ENCODE measurements at places on chromosomes 7 and 10.

DNA sequence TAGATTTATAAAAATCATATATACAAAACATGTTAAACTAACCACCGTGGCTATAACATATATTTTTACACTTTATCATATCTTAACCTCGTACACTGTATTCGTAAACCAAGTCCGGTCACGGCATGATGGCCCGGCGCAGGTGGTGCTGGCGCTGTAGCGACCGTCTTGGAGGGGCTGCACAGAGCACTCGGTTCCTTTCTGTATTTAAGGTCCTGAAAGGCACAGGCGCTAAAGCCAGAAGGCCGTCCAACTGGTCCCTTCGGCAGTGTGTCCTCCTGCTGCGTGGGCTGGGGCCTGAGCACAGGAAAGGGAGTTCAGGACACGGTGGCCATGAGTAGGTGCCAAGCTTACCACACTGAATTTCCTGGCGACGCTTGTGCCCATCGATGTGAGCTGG lies 33.8 kb downstream of the AMZ1 start:
- DNase-seq: no peak

GRCh38 chr7:121752706-121753105 lies 120.3 kb upstream of the PTPRZ1 start:
- DNase-seq: no peak

GRCh38 chr7:105141068-105141467 lies 127.1 kb downstream of the KMT2E start:
- no peak for DNase-seq

- DNase-seq: no peak
Observed at GRCh38 chr10:133445268-133445732, 8.4 kb upstream of the SCART1 start.

GRCh38 chr7:111960984-111961383 lies 245.2 kb downstream of the DOCK4 start:
- DNase-seq: no peak

GRCh38 chr10:74502963-74503608 lies 323.3 kb upstream of the KAT6B start:
- DNase-seq: no peak

DNA sequence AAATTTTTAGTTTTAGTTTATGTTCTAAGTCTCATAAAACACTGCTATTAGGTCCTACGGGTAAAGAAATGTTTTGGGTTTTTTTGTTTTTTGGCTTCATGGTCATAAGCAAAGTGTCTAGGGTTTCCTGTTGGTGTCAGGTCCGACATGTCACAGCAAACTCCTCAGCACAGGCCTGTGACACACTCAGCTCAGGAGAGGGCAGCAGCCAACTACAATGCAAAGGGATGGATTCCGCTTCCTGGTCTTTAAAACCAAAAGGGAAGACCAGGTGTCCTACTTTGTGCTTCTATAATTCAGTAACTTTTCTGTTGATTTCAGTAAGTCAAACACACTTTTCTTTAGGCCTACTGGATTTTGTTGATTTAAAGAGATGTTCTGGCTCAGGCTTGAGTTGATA lies 83.8 kb upstream of the MACROH2A2 start:
- DNase-seq: no peak

DNA sequence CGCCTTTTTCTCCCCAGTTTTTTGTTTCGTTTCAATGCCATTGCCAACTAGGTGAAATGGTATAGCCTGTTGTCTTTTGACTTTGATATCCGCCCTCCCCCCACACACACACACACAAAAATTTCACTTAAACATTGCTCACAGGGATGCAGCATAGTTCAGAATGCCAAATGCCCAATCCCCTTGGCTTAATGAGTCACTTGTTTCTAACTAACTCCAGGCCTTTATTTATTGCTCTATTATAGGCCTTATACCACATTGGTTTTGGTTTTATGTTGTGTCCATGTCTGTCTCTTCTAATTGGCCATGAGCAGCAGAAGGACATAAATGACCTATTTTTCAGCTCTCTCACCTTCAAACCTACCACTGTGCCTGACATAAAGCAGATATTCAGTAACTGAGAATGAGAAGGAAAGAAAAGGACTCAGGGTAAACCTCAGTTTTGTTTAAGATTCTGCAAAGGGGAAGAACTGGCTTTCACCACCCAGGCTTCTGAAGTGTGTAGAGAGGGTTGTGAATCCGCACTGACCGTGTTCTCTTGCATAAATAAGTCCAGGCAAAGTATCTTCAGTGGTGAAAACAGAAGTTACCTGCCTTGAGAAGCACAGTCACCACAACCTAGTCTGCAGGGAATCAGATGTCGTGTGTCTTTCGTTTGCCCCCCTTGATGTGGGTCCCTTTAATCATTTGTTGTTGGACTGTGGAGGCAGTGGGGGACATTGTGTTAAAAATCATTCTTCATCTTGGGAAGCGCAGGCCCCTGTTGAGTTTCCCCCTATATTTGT lies 139.8 kb downstream of the CELF2 start:
- DNase-seq: no peak

- DNase-seq: no peak
Observed at GRCh38 chr10:114045136-114046086, 1.7 kb downstream of the ADRB1 start.

DNA sequence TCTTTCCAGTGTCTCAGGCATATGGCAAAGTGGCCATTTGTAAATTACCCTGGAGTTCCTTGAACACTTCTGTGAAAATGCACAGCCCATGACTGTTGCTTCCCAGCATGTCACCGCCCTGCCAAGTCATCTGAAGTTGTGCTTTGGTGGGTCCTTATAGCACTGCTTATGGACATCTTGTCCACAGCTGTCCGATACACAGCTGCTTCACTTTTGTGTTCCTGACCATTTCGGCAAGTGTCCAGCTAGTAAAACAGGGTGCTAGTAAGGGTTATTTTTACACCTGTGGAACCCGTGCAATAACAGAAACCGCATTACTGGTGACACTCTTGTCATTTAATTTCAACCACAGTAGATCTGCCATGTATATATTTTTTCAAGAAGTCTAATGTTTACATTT lies 29.7 kb downstream of the PIP4K2A start:
- DNase-seq: no peak

DNA sequence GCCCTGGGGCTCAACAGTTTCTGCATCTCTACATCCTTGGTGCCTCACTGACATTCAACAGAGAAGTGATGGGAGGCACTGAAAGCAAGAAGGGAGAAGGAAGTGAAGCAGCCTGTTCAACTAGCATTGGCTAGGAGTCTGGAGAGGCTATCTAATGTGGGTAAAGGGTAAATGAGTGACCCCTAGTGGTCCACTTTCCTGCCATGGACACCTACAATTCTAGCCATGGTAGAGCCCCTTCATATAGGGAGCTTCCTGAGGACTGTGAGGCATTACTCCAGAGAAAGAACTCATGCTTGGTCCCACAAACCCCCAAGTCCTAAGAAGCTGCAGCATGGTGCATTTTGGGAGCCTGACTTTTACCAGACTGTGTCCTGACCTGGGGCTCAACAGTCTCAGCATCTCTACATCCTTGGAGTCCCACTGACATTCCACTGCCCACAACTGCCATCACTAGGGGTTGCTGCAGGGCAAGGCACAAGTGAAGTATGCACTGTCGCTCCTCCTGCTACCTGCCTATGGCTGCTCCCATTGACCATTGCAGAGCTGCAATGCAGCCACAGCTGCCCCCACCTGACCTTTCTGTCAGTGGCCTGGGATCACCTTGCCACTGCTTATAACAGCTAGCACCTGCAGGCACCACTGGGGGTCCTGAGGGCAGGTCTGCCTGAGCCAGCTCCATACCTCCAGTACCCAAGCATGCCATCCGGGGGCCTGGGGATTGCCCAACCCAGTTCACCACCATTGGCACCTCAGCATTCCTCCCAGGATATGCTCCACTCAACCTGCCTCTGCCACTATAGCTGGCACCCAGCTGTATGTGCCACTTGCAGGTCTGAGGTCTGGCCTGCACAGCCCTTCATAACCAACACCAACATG lies 44.1 kb upstream of the CDK6 start:
- DNase-seq: no peak

- DNase-seq: no peak
Observed at GRCh38 chr10:79339266-79339665, 8.0 kb upstream of the PPIF start.

DNA sequence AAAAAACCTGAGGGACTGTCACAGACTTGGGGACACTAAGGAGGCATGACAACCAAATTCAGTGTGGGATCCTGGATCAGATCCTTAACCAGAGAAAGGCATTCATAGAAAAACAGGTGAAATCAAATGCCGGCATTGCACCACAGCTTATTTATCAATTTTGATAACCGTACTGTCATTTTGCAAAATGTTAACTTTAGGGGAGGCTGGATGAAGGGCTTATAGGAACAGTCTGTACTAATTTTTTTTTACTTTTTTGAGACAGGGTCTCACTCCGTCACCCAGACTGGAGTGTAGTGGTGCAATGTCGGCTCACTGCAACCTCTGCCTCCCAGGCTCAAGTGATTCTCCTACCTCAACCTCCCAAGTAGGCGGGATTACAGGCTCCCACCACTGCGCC lies 217.1 kb downstream of the ELMO1 start:
- DNase-seq: no peak

DNA sequence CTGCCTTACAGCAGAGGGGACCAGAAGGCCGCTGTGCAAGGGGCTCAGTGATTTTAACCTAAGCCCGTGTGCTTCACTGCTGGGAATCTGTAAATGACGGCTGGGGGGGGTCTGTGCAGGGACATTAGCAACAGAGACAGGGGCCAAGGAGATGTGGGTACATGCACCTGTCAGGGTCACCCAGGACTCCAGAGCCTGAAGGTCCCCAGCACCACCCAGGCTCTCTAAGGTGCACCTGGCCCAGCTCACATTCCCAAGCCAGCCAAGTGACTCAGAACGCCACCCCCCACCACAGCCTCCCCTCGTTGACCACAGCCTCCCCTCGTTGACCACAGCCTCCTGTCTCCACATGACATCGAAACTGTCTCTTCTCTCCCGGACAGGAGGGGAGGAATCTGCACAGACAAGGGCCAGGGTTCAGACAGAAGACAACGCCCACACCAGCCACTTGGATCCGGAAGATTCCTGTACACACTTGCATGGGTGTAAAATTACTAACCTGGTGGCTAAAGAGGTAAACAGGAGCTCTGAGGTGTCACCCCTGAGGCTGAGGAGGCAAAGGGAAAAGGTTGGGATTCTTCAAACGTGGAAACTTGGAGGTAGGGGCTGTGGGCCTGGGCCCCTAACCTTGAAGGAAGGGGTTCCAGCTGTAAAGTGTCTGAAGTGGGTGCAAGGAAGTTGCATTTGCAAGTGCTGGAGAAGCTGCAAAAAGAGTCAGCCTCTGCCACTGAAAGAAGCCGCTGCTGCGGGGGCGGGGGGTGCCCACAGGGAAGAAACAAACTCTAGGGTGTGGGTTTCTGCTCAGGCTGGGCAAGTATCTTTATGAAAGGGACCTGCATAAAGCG lies 27.0 kb downstream of the CALML3 start:
- no peak for DNase-seq

- no peak for DNase-seq
Observed at GRCh38 chr10:49189422-49189821, 1.2 kb upstream of the TMEM273 start.

GRCh38 chr10:70162892-70163201 lies 7.5 kb downstream of the SAR1A start:
- no peak for DNase-seq

DNA sequence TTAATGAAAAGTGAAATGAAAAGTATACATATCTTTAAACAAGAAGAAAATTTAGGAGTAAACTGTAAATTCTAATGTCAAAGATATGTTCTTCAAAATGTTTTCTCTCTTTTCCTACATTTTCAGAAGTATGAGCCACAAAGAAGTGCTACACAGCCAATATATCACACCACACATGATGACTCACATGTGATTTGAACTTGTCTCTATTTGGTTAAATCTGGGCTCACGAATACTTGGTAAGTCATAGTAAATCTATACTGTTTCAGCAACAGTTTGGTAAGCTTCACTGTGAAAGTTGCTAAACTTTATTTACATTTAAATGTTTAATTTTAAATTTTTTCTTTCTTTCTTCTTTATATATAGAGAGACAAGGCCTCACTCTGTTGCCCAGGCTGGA lies 380.6 kb upstream of the IGFBP3 start:
- DNase-seq: no peak

GRCh38 chr7:27329909-27330308 lies 87.3 kb downstream of the EVX1 start:
- no peak for DNase-seq

GRCh38 chr7:142250705-142251104 lies 7.2 kb downstream of the PRSS58 start:
- DNase-seq: no peak

GRCh38 chr10:46530249-46531186 lies 25.9 kb downstream of the GPRIN2 start:
- no peak for DNase-seq

- no peak for DNase-seq
Observed at GRCh38 chr10:4053940-4054339, 268.9 kb upstream of the KLF6 start.

- DNase-seq: no peak
Observed at GRCh38 chr7:23971031-23971430, 261.0 kb downstream of the STK31 start.

GRCh38 chr7:43018446-43018845 lies 86.3 kb downstream of the MRPL32 start:
- no peak for DNase-seq

DNA sequence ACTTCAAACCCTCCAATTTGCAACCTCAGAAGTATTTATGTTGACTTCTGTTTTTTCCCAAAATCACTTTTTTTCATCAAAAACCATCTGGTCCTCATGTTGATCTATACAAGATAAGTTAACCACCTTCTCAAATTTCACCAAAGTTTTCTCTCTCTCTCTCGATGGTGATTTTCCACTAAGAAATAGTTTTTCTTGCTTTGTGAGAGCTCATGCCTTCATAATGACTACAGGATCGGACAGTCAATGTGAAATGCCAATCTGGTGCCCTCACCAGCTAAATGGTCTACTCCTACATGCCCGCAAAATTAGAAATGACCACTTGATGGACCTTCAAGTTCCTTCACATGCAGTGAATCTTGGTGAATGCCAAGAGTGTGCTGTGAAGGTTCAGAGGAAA lies 40.4 kb downstream of the CNNM1 start:
- no peak for DNase-seq

DNA sequence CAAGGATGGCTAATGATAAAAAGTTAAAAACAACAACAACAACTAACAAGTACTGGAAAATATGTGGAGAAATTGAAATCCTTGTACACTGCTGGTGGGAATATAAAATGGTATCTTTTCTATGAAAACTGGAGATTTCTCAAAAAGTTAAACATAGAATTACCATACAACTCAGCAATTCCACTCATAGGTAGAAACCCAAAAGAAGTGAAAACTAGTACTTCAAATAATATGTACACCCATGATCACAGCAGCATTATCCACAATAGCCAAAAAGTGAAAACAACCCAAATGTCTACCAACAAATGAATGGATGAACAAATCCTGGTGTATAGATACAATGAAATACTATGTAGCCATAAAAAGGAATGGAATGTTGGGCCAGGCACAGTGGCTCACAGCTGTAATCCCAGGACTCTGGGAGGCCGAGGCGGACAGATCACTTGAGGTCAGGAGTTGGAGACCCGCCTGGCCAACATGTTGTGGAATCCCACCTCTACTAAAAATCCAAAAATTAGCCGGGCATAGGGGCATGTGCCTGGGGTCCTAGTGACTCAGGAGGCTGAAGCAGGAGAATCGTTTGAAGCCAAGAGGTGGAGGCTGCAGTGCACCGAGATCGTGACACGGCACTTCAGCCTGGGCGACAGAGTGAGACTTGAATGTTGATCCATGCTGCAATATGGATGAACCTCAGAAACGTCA lies 66.8 kb downstream of the SRPK2 start:
- no peak for DNase-seq

GRCh38 chr10:101066146-101066895 lies 4.5 kb downstream of the KAZALD1 start:
- DNase-seq: no peak

- DNase-seq: no peak
Observed at GRCh38 chr10:123270221-123270620, 116.0 kb downstream of the BUB3 start.

- DNase-seq: no peak
Observed at GRCh38 chr10:127069436-127069835, 127.0 kb downstream of the INSYN2A start.

Data from esophagus squamous epithelium (tissue), 5 donors.